ENCODE measurements at places on chromosomes 13 and 19.

DNA sequence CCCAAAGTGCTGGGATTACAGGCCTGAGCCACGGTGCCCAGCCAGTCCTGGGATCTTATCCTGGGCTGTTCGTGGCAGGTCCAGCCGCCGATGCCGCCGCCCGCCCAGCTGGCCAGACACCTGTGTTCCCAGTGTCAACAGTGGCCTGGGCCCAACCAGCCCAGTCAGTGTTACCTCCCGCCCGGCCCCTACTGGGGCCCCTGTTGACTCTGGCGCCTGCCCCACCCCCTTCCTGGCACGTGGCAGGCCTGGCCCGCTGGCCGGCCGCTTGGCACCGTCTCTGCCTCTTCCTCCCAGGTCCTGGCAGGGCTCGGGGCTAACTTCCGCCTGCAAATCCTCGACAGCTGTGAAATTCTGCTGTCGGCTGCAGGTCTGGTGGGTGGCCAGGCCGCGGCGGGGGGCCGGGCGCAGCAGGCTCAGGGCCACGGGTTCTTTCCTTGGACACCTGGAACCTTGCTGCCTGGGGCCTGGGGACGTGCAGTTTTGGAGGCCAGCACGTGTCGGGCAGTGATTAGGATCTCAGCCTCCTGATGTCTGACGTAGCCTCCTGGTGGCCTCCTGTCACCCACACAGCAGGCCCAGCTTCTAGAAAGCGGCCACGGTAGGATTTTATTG lies 9.1 kb downstream of the ARID3A start:
- DNase-seq, result no peak

- no peak for DNase-seq
Measured at GRCh38 chr13:100347968-100348367, 240.6 kb downstream of the GGACT start.

DNA sequence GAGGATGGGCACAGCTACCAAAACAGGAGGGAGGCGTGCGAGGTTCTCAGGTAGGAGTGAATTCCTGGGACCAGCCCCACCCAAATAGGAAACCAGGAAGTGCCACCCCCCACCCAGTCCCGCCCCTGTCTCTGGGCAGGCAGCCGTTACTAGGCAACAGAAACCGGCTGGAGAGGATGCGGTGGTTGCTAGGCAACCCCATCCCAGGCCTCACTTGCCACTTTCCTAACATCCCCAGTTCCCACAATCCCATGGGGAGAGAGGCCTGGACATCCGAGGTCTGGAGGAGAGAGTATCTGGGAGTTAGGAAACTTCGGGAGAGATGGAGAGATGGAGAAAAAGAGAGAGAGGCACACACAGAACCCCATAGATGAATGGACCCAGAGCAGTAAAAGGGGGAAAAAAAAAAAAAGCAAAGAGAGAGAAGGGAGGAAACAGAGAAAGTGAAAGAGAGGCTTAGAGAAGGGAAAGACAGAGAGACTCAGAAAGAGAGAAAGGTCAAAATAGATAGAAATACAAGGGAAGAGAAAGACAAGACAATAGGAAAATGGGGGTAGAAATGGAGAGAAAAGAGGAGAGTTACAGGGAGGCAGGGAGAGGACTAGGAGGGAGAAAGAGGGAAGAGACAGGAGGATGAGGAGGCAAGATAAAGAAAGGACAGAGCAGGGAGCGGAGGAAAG lies 3.8 kb downstream of the GRIK5 start:
- DNase-seq, result no peak

DNA sequence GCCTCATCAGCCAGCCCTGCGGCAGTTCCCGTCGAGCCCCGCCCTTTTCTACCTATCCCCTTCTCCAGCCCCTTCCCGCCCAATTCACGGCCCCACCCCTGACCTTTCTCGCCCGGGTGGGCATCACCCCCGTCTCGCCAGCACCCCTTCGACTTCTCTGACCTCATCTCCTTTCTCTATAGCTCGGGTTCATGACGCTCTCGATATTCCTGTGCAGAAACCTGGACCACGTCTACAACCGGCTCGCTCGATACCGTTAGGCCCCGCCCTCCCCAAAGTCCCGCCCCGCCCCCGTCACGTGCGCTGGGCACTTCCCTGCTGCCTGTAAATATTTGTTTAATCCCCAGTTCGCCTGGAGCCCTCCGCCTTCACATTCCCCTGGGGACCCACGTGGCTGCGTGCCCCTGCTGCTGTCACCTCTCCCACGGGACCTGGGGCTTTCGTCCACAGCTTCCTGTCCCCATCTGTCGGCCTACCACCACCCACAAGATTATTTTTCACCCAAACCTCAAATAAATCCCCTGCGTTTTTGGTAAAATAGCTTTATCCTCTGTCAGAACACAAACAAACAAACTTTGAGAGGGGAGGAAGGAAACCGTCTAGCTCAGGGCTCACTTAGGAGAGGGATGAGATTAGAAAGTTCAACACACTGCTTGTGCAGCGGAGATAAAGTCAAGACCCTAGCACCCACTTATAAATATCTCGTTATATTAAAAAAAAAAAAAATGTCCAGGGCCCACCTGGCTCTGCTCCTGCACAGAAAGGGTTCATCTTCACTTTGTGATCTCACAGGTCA lies 5.1 kb downstream of the CD37 start:
- no peak for DNase-seq

- no peak for DNase-seq
Measured at GRCh38 chr13:76641056-76641455, 245.1 kb downstream of the KCTD12 start.
